GM12864 (cell line): ENCODE measurements at places on chromosomes 1 and 21.

DNA sequence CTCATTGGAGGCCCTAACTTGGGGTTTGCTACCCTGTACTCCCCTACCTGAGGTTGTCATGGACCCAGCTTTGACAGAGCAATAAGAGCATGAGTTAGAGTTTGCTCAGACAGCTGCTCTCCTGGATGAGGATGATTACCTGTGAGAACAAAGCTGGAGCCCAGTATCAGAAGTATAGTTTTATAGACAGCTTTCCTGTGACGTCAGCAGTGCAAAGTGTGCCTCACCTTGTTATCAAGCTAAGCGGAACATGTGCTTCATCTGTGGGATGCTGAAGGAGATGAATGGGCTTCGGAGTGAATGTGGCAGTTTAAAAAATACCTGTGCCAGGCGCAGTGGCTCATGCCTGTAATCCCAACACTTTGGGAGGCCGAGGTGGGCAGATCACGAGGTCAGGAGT lies 5.4 kb upstream of the WDR47 start:
- DNase-seq = no peak

DNA sequence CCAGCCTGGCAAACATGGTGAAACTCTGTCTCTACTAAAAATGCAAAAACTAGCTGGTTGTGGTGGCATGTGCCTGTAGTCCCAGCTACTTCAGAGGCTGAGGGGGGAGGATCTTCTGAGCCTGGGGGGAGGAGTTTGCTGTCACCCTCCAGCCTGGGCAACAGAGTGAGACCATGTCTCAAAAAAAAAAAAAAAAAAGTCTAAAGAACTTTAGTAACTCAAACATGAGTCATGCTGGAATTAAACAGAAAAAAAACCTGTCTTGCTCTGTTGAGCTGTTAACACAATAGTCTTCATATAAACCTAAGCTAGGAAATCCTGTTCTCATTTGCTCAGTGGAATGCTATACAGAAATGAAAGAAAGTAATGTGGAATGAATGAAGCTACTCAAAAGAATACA lies 16.7 kb upstream of the DISP1 start:
- DNase-seq = no peak

DNA sequence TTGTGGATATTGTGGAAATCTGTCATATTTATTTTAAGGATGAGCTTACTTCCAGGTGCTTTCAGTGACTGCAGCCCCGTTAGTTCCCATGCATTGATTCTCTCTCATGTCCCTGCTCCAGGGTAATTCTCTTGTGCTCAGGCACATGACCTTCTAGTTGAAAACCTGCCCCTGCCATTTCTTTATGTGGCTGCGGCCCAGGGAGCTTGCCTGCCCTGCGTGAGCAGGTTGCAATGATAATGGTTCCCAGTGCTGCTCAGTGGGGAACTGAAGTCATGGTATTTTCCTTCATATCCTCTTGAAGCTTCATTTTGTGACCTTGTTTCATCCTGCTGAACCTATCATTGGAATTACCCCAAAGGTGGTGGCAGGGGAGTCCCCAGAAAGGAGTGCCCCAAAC lies 229.8 kb downstream of the DISC1 start:
- DNase-seq = no peak

- DNase-seq = no peak
These were observed 18.6 kb downstream of the PTAFR start for GRCh38 chr1:28157894-28158293.

- no peak for DNase-seq
These were observed 61.0 kb upstream of the NEK2 start for GRCh38 chr1:211736351-211736915.

- no peak for DNase-seq
These were observed 355.5 kb downstream of the TGFB2 start for GRCh38 chr1:218700666-218701065.

GRCh38 chr1:32870615-32871363 lies at the start of gene FNDC5:
FNDC5 (minus strand) TSS chr1:32870912.
- no peak for DNase-seq

GRCh38 chr1:32345289-32345827 lies 9.3 kb upstream of the MARCKSL1 start:
- DNase-seq = no peak

DNA sequence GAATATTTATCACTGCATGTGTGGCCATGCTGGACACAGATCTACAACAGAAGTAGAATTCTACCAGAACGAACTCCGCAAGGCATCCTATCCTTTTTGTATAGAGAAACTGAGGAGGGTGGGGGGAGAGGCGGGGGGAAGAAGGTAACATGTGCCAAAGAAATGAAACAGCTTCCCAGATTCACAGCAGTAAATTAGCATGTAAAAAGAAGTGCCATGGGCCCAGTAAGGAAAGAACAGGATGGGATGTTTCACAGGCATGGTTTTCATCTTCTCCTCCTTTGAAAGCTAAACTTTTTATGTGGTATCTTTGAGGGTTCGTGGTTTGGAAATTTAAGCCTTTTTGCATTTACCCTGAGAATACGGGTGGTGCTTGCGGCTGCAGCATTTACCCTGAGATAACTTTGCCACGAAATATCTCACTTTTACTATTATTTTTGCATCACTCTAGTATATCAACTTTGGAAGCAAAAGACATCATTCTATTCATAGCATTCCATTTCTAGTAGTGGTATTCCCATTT lies 168.9 kb downstream of the TPR start:
- DNase-seq = no peak

DNA sequence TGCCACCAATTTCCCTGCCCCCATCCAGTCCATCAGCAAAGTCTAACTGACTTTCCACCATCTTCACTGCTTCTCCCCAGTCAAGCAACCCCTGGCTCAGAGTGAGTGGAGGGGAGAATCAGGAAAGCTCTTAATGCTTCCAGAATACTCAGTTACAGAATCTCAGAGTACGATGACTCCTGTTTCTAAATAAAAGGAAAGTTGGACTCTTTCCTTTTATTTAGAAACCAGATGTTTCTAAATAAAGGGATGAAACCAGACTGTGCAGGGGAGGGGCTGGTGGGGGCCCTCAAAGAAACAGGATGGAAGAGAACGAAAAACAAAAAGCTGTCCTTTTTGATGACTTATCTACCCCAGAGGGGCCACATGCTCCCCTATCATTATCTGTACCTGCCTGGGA lies 85.2 kb upstream of the PPM1J start:
- DNase-seq = no peak

DNA sequence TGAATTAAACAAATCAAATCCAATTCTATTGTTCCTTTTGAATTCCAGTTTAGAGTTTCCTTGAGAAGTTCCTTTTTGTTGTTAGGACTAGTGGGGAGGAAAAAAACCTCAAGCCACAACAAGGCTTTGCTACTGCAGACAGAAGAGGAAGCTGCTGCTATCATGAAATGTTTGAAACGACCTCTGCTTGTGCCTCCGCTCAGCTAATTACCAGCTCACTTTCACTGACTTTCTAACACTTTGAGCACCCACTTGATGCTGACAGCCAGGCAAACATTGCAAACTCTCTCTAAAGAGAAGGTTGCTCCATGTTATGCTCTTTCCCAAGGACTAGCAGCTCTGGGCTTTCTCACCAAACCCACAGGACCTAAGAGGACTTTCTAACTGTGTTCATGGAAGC lies 203.9 kb upstream of the PROX1 start:
- DNase-seq = no peak

DNA sequence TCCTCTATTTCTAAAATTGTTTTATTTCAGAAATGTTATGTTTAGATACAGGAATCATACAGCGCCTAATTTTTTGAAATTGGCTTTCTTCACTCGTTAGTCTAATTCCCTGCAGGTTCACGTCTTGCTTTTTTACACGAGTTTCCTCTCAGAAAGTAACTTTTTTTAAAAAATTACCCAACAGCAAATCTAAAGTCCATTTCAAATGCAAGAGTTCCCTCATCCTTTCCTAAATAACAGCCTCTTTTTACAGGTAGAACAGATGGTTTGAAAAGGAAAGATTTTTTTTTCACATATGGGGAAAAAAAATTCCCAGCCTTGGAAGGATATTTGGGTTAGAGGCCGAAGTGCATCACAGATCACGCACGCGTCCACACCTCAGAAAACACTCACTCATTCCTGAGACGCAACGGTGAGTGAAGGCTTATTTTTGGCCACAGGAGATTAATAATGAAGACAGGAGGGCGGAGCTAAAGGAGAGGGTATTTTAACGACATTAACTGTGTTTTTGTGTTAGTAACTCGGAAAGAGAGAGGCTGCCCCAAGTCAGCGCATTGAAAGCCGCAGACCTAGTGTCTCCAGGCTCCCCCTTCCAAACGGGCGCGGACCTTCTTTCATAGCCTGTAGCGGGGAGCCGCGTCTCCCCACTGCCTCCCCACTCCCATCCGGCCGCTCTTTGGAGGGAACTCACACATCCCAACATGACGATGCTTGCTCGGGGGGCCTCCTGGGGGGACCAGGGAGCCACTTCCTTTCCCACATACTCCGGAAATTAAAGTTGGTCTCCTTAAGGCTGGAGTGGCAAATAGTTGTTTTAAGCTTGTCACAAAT lies 969 bp upstream of the RIPK4 start:
- no peak for DNase-seq

DNA sequence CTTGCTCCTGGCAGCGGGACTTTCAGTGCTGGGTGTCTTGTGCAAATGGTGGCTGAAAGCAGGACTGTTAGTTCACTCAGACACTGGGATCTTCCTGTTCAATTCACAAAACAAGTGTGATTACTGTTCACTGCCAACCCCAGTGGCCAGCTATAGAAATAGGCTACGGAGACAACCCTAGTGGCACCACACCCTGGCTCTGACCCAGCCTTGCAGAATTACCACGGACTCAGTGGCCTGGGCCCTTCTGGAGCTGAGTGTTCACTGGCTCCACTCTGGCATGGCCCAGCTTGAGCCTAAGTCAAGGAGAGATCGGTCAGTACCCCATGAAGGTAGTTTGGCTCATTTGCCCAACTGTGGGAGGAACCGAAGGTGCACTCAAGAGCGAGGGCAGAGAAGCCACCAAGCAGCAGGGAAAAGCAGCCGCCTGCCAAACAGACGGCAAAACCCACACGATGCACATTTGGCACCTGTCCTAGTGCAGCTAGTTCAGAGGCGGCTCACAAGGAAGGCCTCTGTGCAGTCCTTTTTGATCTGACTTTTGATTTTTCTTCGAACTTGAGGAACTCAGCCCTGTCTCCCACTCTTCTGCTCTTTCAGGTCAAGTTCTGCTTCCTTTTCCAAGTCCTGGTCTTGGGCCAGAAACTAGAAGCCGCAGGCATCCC lies 5.9 kb downstream of the KIAA2013 start:
- no peak for DNase-seq

GRCh38 chr1:41161846-41162245 lies 80.3 kb downstream of the SCMH1 start:
- DNase-seq = no peak

DNA sequence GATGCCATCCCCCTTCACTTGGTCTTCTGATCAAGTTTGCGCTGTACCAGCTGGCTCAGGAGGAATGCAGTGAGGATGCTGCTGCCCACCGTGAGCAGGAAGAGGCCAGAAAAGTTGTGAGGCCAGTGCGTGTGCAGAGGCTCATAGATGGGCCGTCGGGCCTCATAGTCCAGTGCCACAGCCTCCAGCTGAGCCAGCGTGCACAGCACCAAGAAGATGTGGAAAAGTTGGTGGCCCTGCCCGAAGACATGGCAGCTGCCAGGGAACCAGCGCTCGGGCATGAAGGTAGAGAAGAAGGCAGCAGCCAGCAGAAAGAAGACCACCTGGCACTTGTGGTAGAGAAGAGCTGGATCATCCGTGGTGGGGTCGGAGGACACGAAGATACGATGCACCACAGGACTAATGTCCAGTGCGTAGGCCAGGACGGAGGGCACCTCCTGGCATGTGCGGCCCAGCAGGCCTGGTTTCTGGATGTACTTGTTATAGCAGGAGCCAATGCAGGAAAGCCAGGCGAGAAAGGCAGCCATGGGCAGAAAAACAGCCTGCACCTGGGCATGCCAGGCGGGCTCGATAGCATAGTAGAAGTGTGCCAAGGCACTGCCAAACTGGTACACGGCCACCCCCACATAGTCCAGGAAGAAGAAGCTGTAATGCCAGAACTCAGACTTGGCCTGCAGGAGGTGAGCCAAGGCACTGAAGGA lies 3.7 kb upstream of the AUNIP start:
- DNase-seq = no peak

- DNase-seq = no peak
These were observed 6.3 kb downstream of the FHL3 start for GRCh38 chr1:37998913-37999429.

DNA sequence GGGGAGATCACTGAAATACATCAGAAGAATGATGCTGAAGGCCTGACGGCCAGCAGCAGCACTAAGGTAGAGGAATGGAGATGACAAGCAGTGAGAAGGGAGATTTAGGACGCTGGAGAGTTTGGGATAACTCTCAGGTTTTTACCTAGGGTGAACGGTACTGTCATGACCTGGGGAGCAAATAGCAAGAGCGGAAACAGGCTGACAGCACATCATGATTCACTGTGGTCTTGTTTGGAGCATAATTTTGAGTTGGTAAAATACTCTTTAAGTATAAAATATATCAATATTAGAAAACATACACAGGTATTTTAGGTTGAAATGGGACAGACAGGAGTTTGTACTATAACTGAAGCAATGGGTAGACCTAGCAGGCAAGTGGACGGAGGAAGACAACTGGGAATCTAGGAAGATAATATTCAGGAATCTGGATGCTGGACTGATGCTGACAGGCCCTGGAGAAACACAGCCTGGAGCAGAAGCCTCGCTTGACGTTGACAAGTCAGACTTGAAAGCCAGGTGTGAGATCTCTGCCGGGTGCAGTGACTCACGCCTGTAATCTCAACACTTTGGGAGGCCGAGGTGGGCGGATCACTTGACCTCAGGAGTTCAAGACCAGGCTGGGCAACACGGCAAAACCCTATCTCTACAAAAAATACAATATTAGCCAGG lies 33.3 kb downstream of the ALG14 start:
- no peak for DNase-seq

GRCh38 chr1:209657140-209657879 lies 5.1 kb upstream of the LAMB3 start:
- DNase-seq = no peak

DNA sequence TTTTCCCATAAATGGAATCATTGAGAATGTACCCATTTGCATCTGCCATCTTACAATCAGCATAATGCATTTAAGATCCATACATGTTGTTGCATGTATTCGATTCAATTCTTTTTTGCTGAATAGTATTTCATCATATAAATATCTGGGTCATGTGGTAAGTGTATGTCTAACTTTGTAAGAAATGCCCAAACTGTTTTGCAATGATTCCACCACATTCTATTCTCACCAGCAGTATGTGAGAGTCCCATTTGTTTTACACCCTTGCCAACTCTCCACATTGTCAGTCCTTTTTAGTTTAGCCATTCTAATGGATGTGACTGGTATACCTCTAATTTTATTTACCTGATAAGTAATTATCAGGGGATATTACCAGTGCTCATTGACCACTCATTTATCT lies 115.8 kb upstream of the PBX1 start:
- no peak for DNase-seq

GRCh38 chr1:907611-908451 lies 15.9 kb upstream of the SAMD11 start:
- DNase-seq = no peak

- no peak for DNase-seq
These were observed 56.1 kb downstream of the DNTTIP2 start for GRCh38 chr1:93822730-93823425.
